ENCODE measurements at places on chromosomes 6 and 20.

DNA sequence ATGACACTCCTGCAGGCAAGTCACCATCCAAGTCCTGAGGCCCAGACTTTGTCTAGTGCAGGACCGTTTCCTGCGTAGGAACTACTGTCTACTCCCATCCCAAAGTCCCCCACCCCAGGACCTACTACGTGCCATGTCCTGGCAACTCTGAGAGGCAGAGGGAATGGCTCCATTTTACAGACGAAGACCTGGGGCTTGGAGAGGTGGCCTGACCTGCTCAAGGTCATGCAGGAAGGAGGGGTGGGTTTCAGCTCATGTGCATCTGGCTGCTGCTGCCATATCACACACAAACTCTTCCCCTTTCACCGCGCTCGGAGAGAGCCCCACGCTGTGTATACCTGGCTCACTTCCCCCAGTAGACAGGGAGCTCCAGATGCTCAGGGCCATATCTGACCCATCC, 1.2 kb upstream of the NOL4L start:
- DNase-seq: no peak

GRCh38 chr6:53803081-53803860, 8.5 kb downstream of the LRRC1 start:
- DNase-seq: no peak

GRCh38 chr20:2809690-2810089, 5.1 kb upstream of the C20orf141 start:
- DNase-seq: no peak

DNA sequence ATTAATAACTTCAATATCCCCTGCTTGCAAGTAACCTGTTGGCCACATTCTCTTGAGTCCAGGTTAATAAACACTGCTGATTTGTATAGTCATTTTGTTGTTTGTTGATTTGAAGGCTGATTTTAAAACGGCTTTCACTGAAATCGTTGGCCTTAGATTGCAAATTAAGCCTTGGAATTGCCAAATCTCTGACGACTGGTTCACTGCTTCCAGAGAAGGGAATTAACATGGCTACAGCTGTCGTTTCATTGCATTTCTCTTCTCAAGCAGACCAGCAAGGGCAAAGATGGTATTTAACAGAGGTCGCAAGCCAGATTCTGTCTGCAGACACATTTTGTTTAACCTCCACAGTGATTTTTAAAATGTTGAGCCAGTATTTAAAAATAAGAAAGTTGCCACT, 470.9 kb downstream of the TFAP2A start:
- DNase-seq: no peak

- DNase-seq: no peak
Observed at GRCh38 chr6:168597471-168597875, 156.5 kb downstream of the SMOC2 start.

DNA sequence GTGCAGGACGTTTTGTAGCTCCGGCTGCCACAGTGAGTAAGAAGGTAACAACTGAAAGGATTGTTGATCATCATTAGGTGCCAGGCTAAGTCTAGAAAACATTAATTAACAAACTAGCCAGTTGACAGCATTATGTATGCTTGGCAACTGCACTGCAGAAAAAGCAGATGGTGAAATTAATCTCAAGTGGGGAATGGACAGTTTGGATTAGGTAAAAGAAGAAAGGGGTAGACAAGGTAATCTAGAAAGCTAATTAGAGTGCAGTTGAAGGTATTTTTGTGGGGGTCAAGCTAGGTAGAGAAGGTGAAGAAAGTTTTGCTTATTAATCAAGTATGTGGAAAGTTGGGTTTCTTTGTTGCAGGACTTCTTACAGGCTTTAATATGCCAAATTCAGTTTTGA, 69.7 kb upstream of the HINT3 start:
- DNase-seq: no peak

DNA sequence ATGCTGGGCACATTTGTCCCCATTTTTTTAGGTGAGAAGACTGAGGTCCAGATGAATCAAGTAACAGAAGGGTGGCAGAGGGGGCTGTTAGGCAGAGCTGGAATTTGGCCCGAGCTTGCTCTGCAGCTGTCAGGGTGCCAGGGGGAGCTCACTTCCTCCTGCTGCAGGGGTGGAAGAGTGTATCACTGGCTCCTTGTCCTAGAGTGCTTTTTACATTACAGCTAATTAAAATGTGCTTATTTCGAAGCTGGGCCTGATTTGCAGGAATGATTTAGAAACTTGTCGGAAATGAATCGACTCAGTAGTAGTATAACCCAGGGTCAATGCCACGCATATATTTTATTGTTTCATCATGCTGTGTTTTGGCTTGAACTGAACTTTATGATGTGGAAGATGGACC, 11.1 kb downstream of the TOX2 start:
- no peak for DNase-seq

DNA sequence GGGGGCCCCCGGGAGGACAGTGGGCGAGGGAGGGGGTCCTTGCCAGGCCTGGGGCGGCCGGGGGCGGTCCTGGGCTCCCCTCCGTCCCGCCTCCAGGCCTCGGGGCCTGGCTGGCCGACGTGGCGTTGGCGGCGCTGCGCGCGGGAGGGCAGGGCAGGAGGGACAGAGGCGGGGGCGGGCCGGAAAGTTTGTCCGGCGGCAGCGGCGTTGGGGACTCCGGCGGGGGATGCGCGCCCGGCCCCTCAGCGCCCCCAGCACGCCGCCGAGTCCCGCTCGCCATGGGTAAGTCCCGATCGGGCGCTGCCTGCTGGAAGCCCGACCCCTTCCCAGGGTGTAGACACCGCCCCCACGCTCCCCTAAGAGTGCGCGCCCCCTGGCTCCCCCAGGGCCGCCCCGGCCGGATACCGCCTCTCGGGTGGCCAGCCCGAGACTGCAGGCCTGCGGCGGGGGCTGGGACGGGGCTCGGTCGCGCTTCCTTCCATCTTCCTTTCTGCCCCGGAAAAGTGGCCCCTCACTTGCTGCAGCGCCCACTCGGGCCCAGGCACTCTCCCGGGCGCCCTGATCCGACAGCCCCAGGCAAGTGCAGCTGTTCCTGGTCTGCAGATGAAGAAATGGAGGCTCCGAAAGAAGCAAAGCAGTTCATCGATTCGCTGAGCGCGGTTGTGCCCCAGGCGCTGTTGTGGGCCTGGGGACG, at the start of gene SLC2A10:
Gene SLC2A10, plus strand, starts transcription at position 191 of the 694 bp plus-strand sequence. Its CDS starts 88 bp downstream, at position 279.
- DNase-seq: no peak

GRCh38 chr20:19737025-19737424, 21.0 kb upstream of the RIN2 start:
- DNase-seq: no peak

DNA sequence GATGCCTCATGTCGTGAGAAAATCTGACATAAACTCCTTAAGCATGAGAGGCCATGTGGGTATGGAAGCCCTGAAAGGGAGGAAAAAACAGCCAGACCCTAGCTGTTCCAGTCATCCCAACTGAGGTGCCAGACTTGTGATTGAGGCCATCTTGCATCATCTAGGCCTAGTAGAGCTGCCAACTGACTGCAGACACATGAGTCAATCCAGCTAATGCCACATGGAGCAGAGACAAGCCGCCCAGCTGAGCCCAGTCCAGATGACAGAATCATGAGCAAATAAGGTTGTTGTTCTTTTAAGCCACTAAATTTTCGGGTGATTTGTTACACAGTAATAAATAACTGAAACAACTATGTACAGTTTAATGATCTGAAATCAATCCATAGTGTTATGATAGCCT, 680.9 kb downstream of the MAFB start:
- no peak for DNase-seq

- no peak for DNase-seq
Observed at GRCh38 chr6:72580281-72580940, 41.5 kb upstream of the KCNQ5 start.

DNA sequence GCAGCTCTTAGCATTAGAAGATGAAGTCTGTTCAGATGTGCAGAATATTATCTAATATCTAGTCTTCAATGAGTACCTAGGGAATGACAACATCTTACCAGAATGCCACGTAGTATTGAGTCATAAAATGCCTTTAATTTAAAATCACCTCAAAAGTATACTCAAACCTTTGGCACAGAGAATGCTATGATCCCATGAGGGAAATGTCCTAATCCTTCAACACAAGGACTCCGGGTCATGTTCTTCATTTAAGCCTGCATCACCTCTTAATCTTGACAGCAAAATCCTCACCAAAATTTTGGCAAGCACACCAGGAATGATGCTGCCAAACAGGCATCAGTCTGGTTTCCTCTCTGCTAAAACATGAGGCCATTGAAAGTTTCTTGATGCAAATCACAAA, 23.6 kb upstream of the MARCKS start:
- no peak for DNase-seq

DNA sequence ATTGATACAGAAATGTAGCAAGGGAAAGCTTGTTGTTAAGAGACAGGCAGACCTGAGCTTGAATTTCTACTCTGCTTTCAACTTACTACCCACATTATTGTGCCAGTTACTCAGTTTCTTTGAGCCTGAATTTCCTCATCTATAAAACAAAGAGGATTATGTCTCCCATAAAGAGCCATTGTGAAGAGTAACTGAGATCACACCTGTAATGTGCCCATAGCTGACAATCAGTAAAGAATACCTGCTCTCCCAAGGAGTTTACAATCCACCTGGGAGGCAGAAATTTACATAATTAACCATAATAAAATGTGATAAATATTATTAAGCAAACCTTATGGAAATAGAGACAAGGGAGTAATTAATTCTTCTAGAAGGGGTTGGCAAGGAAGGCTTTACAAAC, 204.9 kb downstream of the EPM2A start:
- no peak for DNase-seq

GRCh38 chr6:101444717-101445116, 51.2 kb downstream of the GRIK2 start:
- DNase-seq: no peak

DNA sequence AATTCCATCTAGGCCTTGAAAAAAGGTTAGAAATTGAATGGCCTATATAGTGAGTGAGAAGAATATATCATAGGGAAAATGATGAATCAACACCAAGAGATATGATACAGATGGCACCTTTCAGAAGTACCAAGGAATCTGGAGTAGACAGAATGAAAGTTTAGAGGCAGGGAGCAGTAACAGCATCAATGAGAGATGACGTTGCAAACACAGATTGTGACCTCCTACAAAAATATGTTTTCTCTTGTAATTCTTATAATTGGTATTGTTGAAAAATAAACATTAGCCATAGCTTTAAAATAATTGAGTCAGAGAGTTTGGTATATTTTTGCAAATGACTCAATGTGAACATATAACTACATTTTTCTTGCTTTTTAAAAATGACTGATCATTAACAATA, 1223.1 kb upstream of the GJE1 start:
- no peak for DNase-seq

GRCh38 chr6:157019733-157020132, 242.6 kb downstream of the ARID1B start:
- no peak for DNase-seq

- no peak for DNase-seq
Observed at GRCh38 chr6:42241915-42242314, 24.3 kb upstream of the MRPS10 start.

- DNase-seq: no peak
Observed at GRCh38 chr6:1577896-1578745, 31.6 kb upstream of the FOXC1 start.

GRCh38 chr6:150511313-150511712, 88.4 kb upstream of the PLEKHG1 start:
- no peak for DNase-seq

- no peak for DNase-seq
Observed at GRCh38 chr6:71130277-71130676, 158.3 kb upstream of the OGFRL1 start.

Measured in activated T-helper 1 cell treated with anti-CD3 and anti-CD28 coated beads, Interleukin-12 subunit alpha, Interleukin-12 subunit beta, Interleukin-2, Interleukin-4 antibody, amounts not matched to agents 30 ng/mL and 10 ng/mL and 1 ng/mL, durations not matched to agents 14 hours and 24 hours and 36 hours (primary cell).